Kidney epithelial cell (primary cell): ENCODE measurements at places on chromosomes 5 and 9.

GRCh38 chr5:138626333-138626944 is 51.2 kb upstream of the HSPA9 start:
- no peak for DNase-seq

- no peak for DNase-seq
Measured at GRCh38 chr5:133234911-133235310, 183.1 kb downstream of the HSPA4 start.

DNA sequence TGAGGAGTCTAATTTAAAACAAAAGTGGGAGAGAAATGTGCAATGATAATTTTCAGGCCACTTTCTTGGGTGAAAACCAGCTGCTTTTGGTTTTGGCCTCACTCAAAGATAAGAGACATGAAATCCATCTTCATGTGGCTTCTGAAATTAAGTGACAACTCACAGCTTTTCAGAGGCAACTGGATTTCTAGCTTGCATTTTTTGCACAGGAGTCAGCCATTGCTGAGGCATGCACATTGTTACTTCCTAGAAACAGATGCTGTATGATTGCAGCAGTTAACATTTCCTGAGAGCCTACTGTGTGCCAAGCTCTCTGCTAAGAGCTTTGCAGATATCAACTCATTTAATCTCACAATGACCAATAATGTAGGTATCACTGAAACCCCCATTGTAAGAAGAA is 562.6 kb downstream of the NR2F1-AS1 start:
- DNase-seq: no peak

DNA sequence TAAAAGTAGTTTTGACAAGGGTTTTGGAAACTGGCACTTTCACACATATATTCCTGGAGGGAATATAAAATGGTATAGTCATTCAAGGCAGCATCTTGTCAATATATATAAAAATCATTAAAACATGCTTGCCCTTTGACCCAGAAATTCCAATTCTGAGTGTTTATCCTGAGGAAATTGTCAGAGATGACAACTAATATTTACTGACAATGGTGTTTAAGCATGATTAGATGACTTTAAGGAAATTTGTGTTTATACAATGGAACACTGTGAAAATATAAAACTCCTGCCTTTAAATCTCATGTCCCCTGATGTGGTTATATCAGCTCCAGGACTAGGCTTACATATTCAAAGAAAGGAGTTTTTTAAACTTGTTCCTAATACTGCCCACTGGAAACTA is 25.6 kb downstream of the PCSK1 start:
- no peak for DNase-seq

GRCh38 chr9:94941211-94941875 is 214.8 kb downstream of the AOPEP start:
- DNase-seq: no peak

DNA sequence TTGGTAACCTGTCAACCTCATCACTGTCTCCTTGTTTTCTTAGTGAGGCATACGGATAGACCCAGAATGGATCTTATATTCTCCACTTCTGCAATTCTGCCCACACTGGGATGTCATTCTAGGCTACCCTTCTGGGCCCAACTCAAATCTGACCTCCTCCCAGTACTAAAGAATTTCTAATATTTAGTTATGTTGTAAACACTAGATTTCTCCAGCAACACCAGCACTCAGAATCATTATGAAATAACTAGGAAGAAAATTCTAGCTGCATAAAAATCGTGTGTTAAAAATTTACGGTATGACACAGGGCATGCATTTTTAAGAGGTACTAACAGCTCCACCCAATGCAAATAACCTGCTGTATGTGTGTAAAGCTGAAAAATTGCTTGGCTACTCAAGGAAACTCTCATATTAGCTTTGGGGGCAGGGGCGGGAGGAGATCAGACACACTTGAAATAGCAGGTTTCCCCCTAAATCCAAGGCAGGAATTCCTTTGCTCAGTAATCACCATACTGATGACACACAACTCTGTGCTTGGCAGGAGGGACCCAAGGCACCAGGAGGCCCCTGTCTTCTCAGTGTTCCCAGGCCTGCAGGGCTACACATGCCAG is 27.3 kb downstream of the MACROH2A1 start:
- DNase-seq: no peak
